ENCODE measurements at places on chromosomes 13 and 19.

GRCh38 chr19:46211201-46211881 lies 18.2 kb upstream of the IGFL1 start:
- no peak for DNase-seq

- no peak for DNase-seq
These were observed 11.4 kb downstream of the MBNL2 start for GRCh38 chr13:97233499-97233898.

DNA sequence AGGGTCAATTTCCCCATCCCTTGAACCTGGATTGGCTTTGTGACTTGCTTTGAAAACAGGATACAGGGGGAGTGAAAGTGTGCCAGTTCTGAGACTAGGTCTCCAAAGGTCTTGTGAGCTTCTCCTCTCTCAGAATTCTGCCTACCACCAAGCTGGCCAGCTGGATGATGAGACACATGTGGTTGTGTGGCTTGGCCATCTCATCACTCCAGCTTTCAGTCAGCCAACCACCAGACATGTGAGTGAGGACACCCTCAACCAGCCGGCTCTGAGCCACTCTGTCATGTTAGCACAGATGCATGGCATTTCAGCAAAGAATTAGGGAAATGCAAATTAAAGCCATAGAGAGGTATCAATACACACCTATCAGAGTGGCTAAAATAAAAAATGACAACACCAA lies 29.5 kb downstream of the ENOX1 start:
- no peak for DNase-seq

DNA sequence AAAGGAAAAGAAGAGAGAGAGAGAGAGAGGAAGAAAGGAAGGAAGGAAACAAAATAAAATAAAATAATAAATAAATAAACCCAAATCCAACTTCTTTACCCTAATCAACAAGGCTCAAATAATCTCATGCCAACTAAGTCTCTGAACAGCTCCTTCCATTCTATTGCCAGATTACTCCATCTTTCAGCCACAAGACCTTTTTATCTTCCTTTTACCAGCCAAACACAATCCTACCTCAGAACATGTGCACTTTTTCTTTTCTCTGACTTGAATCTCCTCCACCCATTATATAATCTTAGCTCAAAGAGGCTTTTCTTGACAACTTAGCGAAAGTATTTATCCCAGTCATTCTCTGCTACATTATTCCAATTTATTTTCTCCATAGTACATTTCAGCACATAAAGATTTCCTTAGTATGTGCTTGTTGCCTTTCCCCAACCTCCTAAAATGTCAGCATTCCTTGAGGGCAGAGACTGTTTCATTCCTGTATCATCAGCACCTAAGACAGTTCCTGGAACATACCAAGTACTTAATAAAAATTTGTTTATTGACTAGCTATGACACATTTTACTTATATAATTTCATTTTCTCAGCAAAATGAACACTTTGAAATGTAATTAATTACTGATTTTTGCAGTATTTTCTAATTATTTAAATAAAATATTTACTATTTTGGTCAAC lies 33.5 kb upstream of the USPL1 start:
- DNase-seq, result no peak

Measured in fibroblast of villous mesenchyme (primary cell).